SHP77 (cell line): ENCODE measurements at places on chromosomes 5 and 9.

DNA sequence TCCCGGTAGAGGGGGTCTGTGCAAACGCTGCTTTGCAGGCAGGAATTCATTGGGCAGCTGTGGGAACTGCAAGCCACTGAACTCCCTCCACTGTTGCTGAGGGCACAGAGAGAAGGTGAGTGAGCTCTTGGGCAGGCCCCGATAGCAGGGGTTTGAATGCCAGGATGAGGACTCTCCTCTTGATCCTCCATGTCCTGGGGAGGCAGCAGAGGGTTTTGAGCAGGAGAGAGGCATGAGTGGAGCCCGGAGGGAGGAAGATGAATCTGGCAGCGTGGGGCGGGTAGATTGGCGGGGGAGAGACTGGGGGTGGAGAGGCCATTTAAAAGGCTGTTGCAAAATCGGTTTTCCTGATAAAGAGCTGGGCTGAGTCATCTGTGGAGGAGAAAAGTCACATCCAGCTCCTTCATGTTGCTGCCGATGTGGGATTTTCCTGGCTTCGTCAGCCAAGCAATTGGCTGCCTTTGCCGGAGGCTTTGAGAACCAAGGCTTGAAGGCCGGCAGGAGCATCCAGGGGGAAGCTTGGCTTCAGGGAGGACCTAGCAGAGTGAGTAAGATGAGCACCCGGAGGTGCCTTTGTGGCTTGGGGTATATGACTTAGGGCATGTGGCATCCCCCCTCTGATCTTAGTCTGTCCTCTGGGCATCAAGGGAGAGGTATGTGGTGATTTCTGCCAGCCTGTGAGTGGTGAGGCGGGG, at the start of gene SYNPO:
SYNPO (plus strand) TSS at position 350 of the 695 bp plus-strand sequence. CDS start 7,616 bp downstream, outside the sequence.
- no peak for DNase-seq

DNA sequence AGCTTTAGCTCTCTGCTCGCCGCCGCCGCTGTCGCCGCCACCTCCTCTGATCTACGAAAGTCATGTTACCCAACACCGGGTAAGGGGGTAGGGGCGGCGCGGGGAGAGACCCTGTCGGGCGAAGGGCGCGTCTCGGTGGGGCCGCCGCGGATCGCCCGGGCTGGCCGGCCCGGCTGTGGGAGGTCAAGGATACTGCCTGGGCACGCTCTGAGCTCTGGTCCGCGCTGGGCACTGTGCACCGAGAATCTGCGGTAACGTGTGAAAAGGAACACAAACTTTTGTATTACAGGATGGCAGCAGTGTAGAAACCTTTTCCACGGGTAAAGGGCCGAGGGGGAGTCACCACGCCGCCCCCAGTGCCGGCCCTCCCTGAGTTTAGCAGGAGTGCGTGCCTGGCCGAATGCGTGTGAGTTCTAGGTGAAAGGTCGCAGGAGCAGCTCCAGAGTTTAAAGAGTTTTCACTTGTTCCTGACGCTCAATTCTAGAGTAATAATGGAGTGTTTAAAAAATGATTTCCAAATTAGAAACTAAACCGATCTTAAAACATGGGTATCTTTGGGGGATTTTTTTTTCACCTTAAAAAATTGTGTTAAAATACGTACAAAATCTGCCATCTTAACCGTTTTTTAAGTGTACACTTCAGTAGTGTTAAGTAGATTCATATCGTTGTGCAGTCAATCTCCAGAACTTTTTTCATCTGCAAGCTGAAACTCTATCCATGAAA, at the start of gene HSDL2:
HSDL2 (plus strand) TSS at position 7 of the 723 bp plus-strand sequence; CDS start at position 63, 56 bp downstream.
- no peak for DNase-seq

DNA sequence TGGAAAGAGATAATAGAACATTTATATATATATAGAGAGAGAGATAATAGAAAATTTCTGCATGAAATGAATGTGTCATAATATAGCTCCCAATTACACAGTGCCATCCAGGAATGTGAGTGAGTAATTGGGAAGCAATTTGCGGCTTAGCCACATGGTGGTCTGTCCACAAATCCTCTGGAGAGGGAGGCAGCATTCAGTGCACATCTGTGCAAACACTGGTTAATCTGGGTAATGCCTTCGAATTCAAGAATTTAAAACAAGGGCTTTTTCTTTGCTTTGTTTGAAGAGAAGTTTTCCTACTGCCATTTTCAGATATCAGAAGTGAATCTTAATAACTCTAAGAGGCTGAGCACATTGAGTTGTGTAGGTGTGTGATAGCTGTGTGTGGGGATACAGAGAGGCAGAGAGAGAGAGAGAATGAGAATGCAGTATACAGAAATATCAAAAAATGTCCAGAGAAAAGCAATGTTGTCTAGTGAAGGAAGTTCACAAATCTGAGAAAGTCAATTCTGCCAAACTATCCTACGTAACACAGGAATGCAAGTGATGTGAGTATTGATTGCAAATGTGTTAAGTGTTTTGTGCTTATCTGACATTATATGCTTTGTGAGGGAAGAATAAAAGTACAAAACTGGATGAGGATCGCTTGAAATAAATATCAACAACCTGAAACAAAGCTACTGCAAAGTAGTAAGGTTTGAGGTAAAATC, 134.6 kb downstream of the EDIL3 start:
- DNase-seq = peak; percentile 4

- DNase-seq = no peak
These were observed 49.5 kb upstream of the TYRP1 start for GRCh38 chr9:12643686-12644085.

GRCh38 chr5:51622161-51622790, 239.0 kb downstream of the ISL1 start:
- DNase-seq = no peak

DNA sequence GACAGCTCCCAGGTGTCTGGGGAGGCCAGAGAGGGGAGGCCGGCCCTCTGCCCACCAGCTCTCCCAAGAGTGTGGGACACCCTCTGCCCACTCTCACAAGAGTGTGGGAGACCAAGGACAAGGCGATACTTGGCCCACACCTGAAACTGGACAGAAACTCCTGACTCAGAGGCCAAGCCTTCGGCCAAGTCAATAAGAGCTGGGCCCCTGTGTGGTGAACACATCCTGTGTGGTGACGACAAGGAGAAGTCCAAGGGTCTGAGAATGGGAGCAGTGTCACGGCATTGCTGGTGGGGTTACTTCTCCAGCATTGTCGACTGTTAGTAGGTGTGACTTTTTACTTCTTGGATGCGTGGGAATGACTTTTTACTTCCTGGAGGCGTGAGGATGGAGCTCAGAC, 14.6 kb upstream of the F2RL1 start:
- no peak for DNase-seq

DNA sequence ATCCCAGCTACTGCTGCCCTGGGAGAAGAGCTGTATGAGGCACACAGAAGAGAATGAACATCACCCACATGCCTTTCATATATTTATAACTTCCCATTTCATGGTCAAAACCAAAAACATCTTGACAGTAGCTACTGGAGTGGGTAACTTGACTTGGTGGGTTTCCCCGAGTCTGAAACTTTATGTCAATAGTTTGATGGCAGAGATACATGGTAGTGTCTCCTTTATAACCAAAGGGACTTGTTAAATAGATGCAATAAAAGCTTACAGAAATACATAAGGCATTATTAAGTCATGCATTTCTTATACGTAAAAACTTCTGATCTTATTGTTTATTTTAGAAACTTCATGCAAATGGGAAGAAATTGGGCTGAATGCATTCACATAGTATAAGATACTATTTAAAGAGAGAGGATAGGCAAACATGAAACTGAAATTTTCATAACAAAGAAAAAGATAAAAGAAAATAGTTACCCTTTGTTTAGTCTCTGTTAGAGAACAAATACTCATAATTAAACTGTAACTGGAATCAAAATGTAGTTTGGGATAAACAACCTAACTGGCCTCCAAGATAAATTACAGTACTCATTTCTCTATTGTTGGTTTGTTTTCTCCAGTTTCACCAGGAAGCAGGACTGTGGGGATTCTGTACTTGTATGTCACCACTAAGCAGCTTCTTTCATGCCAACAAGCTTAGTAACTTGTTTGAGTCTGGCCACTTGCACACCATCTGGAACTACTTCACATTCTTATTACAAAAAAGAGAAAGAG, 459.3 kb upstream of the MEF2C start:
- peak; percentile 0 for DNase-seq

DNA sequence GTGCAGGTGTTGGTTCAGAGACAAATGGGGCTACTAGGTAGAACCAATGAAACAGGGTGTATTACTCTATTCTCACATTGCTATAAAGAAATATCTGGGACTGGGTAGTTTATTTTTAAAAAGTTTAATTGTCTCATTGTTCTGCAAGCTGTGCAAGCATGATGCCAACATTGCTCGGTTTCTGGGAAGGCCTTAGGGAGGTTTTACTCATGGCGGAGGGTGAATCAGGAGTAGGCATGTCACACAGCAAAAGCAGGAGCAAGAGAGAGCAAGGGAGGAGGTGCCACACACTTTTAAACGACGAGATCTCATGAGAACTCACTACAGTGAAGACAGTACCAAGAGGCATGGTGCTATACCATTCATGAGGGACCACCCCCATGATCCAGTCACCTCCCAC, 134.6 kb downstream of the PIK3R1 start:
- no peak for DNase-seq

- DNase-seq = no peak
These were observed 79.6 kb upstream of the CDKN2B start for GRCh38 chr9:22088717-22089061.

GRCh38 chr9:131382850-131383729, 10.8 kb upstream of the PRRC2B start:
- peak; percentile 76 for DNase-seq

- peak; percentile 43 for DNase-seq
These were observed 18.7 kb downstream of the ROPN1L start for GRCh38 chr5:10460252-10460906.

DNA sequence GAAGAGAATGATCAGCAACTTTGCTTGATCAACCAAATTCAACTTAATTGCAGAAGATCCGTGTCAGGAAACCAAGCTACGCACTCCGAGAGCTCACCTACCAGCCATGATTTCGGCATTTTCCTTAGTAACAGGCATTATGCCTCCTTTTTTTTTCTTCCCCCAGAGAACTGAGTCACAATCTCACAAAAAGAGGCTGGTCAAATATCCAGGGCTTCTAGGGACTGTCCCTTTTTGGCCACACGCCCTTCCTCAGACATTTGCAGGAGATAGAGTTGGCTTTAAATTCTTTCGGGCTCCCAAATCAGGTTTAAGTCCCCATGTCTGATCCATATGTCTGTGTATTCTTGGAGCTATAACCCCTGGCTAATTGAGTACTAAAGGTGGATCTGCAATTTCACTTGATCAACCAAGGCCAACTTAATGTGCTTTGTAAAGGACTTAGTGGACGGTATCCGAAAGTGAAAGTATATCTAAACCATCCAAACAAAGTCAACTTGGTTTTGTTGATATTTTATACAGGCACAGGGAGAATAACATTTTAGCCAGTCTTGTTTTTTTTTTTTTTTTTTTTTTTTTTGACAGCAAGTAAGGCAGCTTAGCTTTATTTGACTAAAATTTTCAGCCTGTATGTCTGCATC, 100.8 kb upstream of the TBCA start:
- no peak for DNase-seq

- DNase-seq = no peak
These were observed 6.3 kb downstream of the TYRP1 start for GRCh38 chr9:12699529-12699928.

GRCh38 chr9:123338710-123339665, 17.0 kb upstream of the CRB2 start:
- DNase-seq = no peak

DNA sequence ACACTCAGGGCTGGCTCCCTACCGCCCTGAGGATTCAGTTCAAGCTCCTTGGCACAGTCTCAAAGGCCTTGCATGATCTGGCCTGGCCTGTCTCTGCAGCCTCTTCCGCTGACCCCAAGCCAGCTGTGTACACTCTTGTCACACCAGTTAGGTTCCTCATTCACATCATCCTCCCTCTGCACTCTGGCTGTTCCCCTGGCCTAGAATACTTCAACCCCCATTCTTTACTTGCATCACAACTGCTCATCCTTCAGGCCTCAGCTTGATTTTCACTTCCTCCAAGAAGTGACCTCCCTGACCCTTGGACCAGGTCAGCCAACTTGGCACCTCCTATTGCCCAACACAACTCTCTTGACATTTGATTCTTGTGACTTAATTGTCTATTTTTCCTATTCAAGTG, 18.9 kb upstream of the PFDN1 start:
- DNase-seq = no peak

DNA sequence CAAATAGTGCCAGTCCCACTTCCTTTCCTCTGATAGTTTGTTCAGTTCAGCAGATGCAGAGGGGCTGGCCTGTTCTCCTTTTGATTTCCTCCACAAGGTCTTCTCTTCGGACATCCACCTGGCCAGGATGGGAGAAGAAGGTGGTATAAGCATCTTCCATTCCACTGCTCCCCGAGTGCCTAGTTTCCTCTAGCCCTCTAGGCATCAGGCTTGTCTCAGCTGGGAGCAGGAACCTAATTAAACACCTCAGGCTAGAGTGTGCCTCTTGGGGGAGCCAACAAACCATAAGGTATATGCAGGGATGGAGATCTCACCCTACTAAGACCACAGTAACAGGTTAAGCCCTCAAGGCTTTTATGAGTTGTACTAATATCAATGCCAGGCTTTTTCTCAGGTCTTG, 835 bp upstream of the DND1 start:
- no peak for DNase-seq

GRCh38 chr9:87494970-87495471, 2.6 kb upstream of the DAPK1 start:
- DNase-seq = no peak

DNA sequence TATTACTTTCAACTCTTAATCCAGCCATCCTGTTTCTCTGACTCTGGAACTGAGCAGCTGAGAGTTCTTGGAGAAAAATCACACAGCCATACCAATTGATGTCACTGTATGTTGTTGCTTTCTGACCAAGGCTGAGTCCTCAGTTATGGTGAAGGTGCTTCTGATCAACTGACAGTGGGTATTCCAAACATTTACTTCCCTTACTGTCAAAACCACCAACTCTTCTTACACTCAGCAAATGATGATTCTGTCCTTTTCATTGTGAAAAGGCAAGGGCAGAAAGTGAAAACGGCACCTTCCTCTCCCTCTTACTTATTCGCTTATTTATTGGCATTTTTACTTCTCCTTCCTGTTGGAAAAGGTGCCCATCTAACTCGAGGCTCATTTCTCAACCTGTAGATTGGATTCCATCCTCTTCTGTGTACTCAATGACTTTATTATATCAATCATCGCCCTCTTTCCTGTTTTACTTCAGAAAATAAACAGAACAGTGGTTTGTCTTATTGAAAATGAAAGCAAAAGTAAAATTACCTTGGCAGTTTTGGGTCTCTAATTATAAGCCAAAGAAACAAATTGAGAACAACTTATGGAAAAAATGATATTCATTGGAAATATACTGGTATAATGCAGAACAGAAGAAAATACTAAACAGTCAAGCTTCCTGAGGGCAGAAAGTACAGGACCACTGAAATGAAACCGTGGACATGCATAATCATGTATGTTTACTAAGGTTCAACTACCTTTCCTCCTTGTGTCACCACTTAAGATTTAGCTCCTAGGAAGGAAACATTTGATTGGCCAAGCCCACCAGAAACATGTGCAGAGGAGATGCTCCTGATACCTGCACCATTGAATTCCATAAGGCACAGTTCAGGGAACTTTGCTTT, 104.5 kb upstream of the CHD1 start:
- DNase-seq = no peak

- no peak for DNase-seq
These were observed 302.4 kb downstream of the CHSY3 start for GRCh38 chr5:130206686-130207085.

GRCh38 chr9:92141144-92142129, 26.2 kb upstream of the SPTLC1 start:
- DNase-seq = peak; percentile 15
